ENCODE measurements at places on chromosomes 6 and 20.

DNA sequence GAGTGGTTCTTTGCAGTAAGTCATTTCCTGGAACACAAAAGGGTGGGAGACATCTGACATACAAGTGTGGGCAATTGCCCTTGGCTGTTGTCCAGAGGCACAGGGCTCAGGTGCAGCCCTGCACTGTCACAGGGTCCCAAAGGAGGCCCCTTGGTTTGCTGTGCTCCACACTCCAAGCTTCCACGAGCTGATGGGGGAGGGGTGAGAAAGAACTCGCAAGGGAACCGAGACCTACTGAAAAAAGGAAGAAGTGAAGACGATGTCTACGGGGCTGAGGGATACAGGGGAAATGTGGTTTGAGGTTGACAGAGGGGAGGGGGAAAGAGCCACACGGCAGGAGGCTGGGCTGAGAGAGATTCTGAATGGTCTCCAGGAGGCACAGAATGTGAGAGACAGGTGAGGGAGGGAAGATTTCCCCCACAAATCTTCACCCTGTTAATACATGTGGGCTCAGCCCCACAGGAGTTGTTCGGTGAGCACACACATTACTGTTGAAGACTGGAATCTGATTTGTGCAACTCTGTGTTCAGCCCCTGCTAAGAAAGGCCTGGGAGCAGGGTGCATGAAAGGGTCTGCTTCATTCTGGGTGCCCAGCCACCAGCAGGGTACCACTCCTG is 123.4 kb downstream of the LY86 start:
- no peak for DNase-seq
- no peak overlapping the region for H3K4me3 ChIP-seq
- no peak overlapping the region for H3K27ac ChIP-seq

GRCh38 chr20:49916146-49917002 is 1.0 kb upstream of the SPATA2 start:
- H3K27me3 ChIP-seq: no peaks in the 10 kb centered on the region
- H3K4me1 ChIP-seq: peaks cover 27% of the 10 kb centered on the region
- no peak for DNase-seq
- H3K4me3 ChIP-seq: peak overlapping the region; percentile 70
- peak overlapping the region; percentile 97 for H3K27ac ChIP-seq

- DNase-seq: no peak
- H3K27ac ChIP-seq: no peak overlapping the region
- no peaks in the 10 kb centered on the region for H3K36me3 ChIP-seq
- H3K4me1 ChIP-seq: no peaks in the 10 kb centered on the region
- no peaks in the 10 kb centered on the region for H3K27me3 ChIP-seq
Measured at GRCh38 chr6:80251321-80251720, 144.8 kb downstream of the BCKDHB start.

DNA sequence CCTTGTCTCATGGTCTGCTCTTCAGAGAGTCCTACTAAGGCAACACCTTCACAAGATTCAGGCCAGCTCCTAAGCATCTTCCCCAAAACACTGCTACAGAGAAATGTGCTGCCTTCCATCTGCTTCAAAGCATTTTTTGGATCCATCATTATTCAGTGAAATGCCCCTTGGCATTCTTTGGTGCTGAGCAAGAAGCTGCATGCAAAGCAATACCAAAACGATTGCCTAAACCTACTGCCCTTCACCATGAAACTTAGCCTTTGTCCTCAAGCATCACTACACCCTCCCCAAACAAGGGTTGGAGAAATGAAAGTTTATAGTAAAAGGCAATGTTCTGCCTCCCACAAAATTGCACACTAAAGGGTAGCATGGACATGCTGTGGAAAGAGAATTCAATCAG is 93.5 kb downstream of the SNAP25 start:
- no peaks in the 10 kb centered on the region for H3K27me3 ChIP-seq
- no peak overlapping the region for H3K4me3 ChIP-seq
- no peak for DNase-seq
- peaks cover 28% of the 10 kb centered on the region for H3K4me1 ChIP-seq
- H3K36me3 ChIP-seq: no peaks in the 10 kb centered on the region
- no peak overlapping the region for H3K27ac ChIP-seq

- H3K4me1 ChIP-seq: peaks cover 93% of the 10 kb centered on the region
- H3K27me3 ChIP-seq: no peaks in the 10 kb centered on the region
- no peak overlapping the region for H3K4me3 ChIP-seq
- peak; percentile 65 for DNase-seq
Measured at GRCh38 chr20:25042531-25043498, 15.1 kb downstream of the ACSS1 start.

DNA sequence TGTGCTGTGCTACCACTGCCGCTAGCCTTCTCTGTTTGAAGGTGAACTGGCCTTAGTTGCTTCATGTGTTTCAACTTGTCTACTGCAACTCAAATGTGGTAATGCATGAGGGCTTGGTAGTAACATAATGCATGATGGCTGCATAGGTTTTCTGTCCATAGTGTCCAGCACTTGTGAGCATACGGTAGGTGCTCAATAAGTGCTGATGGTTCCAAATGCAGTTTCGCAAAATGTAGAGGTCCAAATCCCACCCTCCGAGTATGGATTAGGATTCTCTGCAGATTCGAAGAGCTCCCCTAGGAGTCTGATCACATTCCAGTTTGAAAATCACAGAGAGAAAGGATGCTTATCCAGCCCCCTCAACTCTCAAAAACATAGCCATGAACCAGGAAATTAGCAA is 64.2 kb downstream of the FGD2 start:
- no peak overlapping the region for H3K4me3 ChIP-seq
- no peaks in the 10 kb centered on the region for H3K36me3 ChIP-seq
- no peak overlapping the region for H3K27ac ChIP-seq
- no peaks in the 10 kb centered on the region for H3K27me3 ChIP-seq
- no peaks in the 10 kb centered on the region for H3K4me1 ChIP-seq
- no peak for DNase-seq

DNA sequence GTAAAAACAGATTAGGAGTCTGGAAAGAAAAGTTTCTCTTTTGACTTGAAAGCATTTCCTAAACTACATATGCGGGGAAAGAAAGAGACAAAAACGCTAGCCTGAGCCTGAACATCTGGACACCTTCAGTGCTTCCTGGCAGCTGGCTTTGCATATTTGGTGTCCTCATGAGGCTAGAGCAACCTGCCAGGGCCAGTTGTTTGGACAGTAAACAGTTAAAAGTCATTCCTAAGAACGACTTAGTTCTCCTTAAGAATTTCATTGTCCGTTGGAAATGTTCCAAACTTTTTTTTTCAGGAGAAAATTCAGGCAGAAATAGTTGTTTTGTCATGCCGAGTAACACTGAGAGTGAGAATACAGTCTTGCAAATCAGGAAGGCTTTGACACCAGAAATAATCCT is 199.8 kb downstream of the SMOC2 start:
- H3K36me3 ChIP-seq: no peaks in the 10 kb centered on the region
- no peaks in the 10 kb centered on the region for H3K27me3 ChIP-seq

DNA sequence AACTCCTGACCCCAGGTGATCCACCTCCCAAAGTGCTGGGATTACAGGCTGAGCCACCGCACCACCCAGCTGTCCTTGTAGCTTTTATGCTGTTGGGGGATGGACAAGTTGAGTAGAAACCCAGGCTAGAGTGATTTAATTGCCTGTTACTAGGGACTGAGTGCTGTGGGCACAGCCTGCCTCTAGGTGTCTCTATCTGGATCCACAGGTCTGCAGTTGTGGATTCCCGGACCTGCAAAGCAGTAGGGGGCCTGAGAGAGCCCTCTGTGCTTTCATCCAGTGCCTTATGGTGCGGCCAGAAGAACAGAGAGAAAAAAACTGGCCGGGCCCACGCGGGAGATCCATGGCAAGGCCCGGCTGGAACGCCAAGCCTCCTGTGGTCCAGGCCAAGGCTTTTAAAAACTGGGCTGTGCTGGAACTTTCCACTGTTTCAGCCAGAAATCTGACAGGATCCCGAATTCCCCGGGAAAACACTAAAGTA is 5.2 kb downstream of the SIRPA start:
- peak; percentile 72 for DNase-seq
- no peak overlapping the region for H3K4me3 ChIP-seq

- peak within 1 kb of the TSS; percentile 83 for H3K4me3 ChIP-seq
- H3K27me3 ChIP-seq: no peaks in the 10 kb centered on the region
- H3K36me3 ChIP-seq: no peaks in the 10 kb centered on the region
- H3K27ac ChIP-seq: peak within 1 kb of the TSS; percentile 75
- peaks cover 23% of the 10 kb centered on the region for H3K4me1 ChIP-seq
Measured at GRCh38 chr6:73452107-73452461, at the start of gene CGAS. CGAS (minus strand) TSS chr6:73452297; CDS start chr6:73452181, 116 bp downstream.

DNA sequence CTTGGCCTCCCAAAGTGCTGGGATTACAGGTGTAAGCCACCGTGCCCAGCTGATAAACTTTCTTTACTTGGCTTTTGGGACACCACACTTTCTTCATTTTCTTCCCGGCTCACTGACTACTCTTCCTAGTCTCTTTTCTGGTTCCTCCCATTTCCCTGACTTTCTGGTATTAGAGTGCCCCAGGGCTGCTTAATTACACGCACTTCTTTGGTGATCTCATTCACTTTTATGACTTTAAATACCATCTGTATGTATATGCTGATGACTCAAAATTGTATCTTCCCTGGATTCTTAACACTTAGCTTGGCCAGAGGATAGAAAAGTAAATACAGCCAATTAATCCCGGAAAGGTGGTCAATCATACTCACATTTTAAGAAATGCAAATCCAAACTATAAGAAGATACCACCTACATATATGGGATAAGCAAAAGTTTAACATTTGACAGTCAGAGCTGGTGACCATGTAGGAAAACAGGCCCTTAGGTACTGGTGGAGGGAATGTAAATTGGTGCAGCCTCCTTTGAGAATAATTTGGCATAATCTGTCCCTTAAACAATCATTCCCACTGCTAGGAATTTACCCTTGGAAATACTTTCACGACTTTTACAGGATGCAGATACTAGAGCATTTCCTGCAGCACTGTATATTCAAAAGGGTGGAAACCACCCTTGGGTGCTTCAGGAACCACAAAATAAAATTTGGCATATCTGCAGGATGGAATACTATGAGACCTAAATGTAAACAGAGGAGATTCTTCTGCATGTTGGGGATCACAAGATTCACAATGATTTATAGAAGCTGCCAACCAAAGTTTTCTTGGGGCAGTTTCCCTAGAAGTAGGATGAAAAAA is 9.4 kb upstream of the NANP start:
- no peaks in the 10 kb centered on the region for H3K27me3 ChIP-seq
- no peak overlapping the region for H3K4me3 ChIP-seq
- H3K36me3 ChIP-seq: peaks cover 6% of the 10 kb centered on the region
- H3K27ac ChIP-seq: no peak overlapping the region
- H3K4me1 ChIP-seq: no peaks in the 10 kb centered on the region
- no peak for DNase-seq

GRCh38 chr20:39822667-39823066 is 860.5 kb downstream of the DHX35 start:
- H3K36me3 ChIP-seq: no peaks in the 10 kb centered on the region
- no peak overlapping the region for H3K27ac ChIP-seq
- H3K4me3 ChIP-seq: no peak overlapping the region
- no peaks in the 10 kb centered on the region for H3K4me1 ChIP-seq
- no peaks in the 10 kb centered on the region for H3K27me3 ChIP-seq

DNA sequence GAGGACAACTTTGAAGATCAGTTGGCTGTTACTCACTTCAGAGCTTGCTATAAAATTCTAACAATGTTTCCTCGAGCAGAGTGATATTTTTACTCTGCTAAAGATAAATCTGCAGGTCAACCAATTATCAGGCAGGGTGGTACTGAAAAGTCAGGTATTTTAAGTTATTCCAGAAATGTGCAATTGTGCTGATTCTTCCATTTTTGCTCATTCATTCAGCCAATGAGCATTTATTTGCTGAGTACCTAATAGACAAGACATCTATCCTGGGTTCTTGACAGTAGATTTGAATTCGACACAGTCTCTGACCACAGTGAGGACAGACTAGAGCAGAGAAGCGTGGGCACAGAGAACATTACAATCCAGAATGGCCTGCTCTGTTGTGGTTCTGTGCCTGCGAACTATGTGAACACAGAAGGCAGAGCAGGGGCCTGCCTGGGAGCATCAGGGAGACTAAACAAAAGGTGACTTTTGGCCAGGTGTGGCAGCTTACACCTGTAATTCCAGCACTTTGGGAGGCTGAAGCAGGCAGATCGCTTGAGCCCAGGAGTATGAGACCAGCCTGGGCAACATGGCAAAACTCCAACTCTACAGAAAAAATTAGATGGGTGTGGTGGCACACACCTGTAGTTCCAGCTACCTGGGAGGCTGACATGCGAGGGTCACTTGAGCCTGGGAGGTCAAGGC is 14.8 kb downstream of the TPMT start:
- no peaks in the 10 kb centered on the region for H3K4me1 ChIP-seq
- no peak overlapping the region for H3K4me3 ChIP-seq
- H3K27ac ChIP-seq: no peak overlapping the region
- no peak for DNase-seq
- peaks cover 23% of the 10 kb centered on the region for H3K36me3 ChIP-seq

- no peak for DNase-seq
- no peaks in the 10 kb centered on the region for H3K27me3 ChIP-seq
- H3K4me1 ChIP-seq: no peaks in the 10 kb centered on the region
- H3K4me3 ChIP-seq: no peak overlapping the region
Measured at GRCh38 chr20:19071446-19071725, 141.1 kb upstream of the SLC24A3 start.

DNA sequence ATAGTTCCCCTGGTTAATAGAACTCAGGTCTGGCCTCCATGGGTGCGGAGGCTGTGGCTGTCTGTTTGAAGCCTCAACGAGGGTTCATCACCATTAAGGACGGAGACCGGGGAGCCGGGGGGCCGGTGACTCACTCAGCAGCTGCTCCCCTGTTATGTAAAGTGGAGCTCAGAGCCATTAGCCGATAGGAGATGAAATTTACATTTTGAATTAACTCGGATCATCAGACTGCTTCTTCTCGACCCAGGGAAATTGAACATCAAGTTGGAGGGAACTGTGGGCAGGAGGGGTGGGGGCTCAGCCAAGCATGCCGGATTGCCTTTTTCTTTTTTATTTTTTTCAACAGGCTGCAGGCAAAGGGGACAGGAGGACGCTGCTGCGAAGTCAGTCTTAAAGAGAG is 12.3 kb downstream of the PCK1 start:
- H3K36me3 ChIP-seq: no peaks in the 10 kb centered on the region
- no peak for DNase-seq
- no peaks in the 10 kb centered on the region for H3K4me1 ChIP-seq
- peaks cover 32% of the 10 kb centered on the region for H3K27me3 ChIP-seq
- no peak overlapping the region for H3K4me3 ChIP-seq

DNA sequence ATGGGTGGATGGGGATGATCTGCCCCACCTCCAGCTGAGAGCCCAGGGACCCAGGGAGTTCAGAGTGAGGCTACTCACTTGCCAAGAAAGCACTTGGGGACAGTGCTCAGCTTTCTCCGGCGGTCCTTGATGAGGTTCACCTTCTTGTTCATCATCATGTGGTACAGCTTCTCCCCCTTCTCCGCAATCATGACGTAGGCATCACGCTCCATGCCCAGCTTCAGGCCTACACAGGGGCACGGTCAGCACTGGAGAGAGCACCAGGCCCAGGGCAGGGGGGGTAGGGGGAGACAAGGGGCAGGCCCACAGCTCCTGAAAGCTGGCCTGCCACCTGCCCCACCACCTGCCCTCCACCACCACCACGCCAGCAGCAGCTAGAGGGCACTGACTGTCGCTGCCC is 139.2 kb downstream of the PREX1 start:
- H3K36me3 ChIP-seq: peaks cover 5% of the 10 kb centered on the region
- no peak overlapping the region for H3K4me3 ChIP-seq
- H3K27ac ChIP-seq: peak overlapping the region; percentile 70
- H3K27me3 ChIP-seq: no peaks in the 10 kb centered on the region
